ENCODE measurements at places on chromosomes 12 and 14.
A peak's percentile ranks its signal among the peaks of the same experiment; 100 is the strongest.

GRCh38 chr12:130920119-130920703 is 33.5 kb upstream of the ADGRD1 start:
- no peak for DNase-seq

DNA sequence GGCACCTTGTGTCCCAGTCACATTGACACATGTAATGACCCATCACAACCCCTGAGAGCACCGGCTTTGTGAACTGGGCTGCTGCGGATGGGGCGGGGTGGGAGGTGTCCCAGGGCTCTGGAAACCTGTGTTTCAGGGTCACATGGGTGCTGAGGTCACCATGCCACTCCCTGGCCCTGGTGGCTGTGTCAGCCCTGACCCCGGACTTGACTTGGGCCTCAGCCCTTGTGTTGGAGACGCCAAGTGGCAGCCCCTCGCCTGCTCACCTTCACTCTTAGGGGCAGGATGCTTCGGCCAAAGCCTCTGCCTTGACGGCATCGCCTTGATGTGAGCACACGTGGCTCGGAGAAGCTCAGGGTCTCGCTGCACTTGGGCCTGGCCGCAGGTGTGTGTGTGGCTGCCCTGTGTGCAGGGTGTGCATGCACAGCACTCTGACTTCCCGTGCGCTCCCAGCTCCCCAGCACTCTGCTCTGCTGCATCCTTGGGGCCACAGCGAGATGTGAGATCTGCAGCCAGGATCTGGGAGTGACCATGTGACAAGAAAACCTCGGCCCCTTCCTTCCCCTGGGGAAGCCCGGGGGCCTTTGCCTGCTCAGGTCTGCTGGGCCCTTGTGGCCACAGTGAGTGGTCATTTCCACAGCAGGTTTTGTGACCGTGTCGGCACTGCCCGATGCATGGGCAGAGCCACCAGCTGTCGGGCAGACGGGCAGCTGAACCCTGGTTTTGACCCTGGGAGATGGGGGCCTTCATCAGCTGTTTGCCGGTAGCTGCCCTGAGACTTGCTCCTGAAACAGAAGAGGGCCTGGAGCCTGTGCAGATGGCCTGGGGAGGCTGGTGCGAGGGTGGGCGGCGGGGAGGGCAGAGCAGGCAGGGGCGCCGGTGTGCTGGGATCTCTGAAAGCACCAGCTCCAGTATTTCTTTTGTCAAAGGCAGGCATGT is 167.4 kb downstream of the KIF26A start:
- DNase-seq, result no peak

- no peak for DNase-seq
These were observed 110.5 kb downstream of the GPR135 start for GRCh38 chr14:59354666-59355065.

DNA sequence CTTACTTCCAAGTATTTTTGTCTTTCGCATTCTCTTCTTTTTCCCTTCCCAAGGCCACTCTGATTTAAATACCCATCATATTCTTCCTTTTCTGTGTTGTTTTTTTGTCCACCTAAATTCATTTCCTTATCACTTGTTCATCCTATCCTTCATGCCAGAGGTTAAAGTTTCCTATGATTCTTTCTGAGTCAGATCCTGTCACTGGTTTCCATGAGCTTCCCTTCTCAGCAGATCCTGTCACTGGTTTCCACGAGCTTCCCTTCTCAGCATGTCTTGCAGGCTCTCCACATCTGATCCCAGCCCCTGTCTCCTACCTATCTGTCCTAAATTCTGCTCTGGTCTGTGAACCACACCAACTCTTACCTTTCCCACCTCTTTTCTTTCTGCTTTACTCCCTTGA is 311.8 kb upstream of the RGS6 start:
- no peak for DNase-seq

- DNase-seq, result no peak
These were observed 9.5 kb downstream of the PCNX1 start for GRCh38 chr14:70916799-70917198.

DNA sequence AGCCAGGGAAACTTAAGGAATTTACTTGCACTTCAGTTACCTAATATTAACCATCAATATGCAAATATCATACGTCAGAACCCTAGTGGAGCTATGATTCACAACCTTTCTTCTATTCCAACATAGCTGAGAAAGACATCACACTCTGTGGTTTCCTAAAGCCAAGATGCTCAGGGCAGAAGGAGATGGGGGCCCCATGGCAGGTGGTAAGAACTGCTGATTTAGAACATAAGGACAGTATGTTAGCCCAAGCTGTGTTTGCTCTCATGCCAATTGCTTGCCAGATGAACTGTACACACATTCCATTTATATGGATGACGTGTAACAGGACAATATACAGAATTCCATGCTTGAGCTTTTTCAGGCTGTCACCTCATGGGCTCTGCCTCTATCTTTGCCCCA is 34.6 kb downstream of the HECTD4 start:
- no peak for DNase-seq

GRCh38 chr12:14774906-14775635 is 28.2 kb downstream of the WBP11 start:
- peak; percentile 71 for DNase-seq

GRCh38 chr12:30164382-30165318 is 380.9 kb upstream of the TMTC1 start:
- no peak for DNase-seq

DNA sequence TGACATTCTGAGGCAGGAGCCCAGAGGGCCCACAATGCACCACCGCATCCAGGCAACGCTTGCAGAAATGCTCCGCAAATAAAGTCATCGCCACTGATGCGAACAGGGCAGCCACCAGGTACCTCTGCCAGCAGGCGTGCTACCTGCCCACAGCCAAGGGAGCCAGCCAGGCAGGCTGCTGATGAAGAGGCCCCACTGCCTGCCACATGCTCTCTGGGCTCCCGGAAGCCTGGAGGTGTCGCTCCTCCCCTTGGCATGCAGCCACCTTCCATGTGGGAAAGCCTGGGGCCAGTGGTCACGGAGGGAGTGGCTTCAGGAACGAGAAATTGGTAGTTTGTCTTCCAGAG is 14.7 kb downstream of the GPR132 start:
- no peak for DNase-seq

DNA sequence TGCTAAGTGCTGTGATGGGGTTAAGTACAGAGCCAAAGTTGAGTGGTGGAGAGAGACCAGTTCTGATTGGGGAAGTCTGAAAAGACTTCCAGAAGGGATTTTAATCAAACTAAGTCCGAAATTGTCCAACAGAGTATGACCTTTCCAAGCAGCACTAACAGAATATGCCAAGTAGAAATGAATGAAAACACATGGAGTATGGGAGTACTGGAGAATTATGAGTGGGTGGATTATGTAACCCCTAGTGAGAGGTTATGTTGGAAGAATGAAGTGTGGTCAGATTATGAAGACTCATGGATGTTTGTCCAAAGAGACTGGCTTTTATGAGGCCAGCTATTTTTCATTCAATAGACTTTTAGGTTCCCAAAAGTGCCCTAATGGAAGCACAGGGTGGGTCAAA is 94.0 kb upstream of the PLEKHA5 start:
- no peak for DNase-seq

- DNase-seq, result no peak
These were observed 1.8 kb downstream of the ZDHHC22 start for GRCh38 chr14:77139540-77140358.

DNA sequence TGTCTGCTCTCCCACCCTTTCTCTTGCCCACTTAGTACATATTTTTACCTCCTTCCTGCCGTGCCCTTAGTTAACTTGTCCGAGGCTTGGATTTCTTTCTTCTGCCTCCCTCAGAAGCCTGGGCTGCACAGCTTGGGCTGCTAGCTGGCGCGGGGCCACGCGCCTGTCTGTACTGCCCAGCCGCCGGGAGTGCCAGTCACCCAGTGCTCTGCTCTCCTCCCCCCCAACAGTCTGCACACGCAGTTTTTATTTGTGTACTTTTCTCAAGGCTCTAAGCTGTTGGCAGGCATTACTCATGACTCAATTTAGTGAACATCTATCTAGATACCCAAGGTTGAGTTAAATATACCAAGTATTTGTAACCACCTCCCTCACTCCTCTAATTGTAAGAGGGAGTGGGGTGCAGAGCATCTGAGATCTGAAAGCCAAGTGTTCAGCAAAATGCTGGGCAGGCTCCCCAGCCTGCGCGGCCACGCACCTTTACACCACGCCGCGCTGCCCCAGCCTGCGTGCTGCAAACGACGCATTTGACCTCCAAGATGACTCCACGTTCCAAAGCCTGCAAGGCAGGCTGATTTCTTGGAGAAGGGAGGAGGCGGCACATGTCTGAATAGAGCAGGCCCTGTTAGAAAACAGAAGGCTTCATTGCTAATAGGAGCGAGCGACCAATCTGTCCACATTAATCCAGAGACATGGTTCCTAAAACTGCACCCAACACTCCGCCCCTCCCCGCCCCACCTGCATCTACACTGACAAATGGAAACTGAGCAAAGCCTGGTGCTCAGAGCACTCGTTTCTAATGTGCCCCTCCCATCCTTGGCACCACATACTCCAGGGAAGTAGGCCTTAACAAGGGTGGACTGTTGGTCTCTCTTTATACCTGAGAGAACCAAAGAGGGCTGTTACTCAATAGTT is 18.2 kb upstream of the CACNA2D4 start:
- no peak for DNase-seq

- no peak for DNase-seq
These were observed 447 bp downstream of the CD63 start for GRCh38 chr12:55728186-55728938.

DNA sequence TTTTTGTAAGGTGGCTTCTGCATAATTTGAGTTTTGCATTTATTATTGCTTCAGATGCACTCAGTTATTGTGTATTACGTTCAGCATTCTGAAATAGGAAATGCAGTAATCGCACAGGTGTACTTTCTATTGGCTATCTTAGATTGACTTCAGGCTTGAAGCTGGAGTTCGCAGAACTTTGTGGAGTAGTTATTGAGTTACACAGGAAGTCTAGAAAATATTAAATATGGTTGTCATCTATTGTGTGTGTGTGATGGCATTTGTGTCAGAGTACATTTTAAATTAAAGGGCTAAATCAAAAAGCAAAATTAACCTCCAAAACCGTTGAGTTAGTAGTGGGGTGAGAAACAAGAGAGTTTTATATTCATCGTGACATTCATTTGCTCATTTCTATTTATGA is 2.7 kb downstream of the ARID2 start:
- DNase-seq, result no peak

GRCh38 chr12:123238330-123238682 is 5.1 kb downstream of the MTRFR start:
- DNase-seq, result no peak

- DNase-seq, result no peak
These were observed 50.7 kb downstream of the JAG2 start for GRCh38 chr14:105117710-105118385.

GRCh38 chr12:22577667-22578066 is 33.3 kb upstream of the C2CD5 start:
- DNase-seq, result no peak

GRCh38 chr12:71431991-71432390 is 7.6 kb upstream of the LGR5 start:
- DNase-seq, result no peak

GRCh38 chr12:111412830-111413441 is 7.2 kb downstream of the SH2B3 start:
- DNase-seq, result no peak

DNA sequence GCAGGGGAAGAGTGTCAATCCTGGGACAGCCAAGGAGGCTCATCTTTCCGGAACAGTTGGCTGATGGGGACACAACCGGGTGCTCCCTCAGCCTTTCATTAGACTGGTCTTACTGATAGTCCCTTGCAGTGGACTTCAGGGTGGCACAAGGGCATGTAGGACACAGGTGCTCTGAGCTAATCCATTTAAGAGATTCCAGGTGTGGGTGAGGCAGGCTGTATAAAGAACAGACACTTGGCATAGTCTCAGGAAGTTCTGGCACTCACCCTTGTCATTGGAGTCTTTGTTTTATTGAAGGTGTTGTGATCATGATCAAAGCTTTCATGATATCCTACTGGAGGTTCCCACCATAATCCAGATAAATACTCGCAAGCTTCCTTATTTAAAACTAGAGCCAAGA is 341.6 kb downstream of the EMP1 start:
- DNase-seq, result no peak

GRCh38 chr14:70714055-70714550 is 72.4 kb downstream of the TTC9 start:
- peak; percentile 59 for DNase-seq

- DNase-seq, result no peak
These were observed 19.2 kb downstream of the EPS8 start for GRCh38 chr12:15770021-15770420.

DNA sequence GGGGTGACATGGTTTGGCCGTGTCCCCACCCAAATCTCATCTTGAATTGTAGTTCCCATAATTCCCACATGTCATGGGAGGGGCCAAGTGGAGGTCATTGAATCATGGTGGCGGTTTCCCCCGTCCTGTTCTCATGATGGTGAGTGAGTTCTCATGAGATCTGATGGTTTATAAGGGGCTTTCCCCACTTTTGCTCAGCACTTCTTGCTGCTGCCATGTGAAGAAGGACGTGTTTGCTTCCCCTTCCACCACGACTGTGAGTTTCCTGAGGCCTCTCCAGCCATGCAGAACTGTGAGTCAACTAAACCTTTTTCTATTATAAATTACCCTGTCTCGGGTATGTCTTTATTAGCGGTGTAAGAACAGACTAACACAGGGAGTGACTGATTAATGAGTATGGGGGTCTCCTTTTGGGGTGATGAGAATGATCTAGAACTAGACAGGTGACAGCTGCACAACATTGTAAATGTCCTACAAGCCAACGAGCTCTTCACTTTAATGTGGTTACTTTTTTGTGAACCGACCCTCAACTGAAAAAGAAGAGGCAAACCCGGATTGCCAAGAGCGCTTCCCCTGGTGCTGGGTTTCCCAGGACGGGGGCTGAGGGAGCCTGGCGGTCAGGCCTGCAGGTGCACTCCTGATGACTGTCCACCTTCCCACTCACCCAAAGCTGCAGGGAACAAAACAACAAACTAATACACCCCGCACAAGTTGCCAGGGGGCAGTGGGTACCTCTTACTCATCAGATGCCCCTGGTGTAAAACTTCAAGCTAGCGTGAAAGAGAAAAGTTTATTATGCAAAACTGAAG is 90.1 kb downstream of the NCOR2 start:
- no peak for DNase-seq

DNA sequence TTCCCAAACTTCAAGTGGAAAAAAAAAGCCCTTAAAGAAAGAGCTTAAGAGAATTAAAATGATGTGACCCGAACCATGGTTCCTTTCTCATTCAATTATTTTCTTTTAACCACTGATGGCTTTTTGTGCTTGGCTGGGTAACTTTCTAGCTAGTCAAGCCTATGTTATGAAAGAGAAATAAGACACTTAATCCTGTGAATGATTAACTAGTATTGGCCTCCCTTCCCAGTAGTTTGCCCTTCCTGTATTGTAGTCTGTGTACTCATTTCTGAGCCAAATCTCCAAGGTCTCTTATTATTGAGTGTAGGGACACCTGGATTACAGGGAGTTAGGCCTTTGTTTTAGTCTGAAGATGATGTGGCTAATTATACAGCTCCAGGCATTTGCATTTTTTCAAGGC is 353.0 kb downstream of the RAD51B start:
- no peak for DNase-seq

All from HS-27A (cell line).